CD4-positive, alpha-beta T cell treated with Interleukin-4 for 4 hours (primary cell): ENCODE measurements at places on chromosomes 7 and 10.

GRCh38 chr10:119784340-119785067 is 58.7 kb downstream of the INPP5F start:
- DNase-seq: peak; percentile 10

DNA sequence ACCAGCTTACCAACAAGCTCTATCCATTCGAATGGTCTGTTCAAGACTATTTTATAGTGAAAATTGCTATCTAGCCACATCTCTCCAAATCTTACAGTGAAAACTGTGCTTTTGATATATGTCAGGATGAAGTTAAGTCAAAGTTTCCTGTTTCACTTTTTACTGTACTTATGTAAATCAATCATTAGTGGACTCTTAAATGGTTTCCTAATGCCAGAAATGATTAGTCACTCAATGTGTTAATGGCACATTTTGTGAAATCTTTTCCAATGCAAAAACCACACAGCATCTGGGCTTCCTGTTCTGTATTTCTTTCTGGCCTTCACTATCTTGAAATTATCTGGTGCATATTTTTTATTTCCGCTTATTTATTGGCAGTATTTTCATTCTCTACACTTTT is 87.3 kb upstream of the STEAP1B start:
- no peak for DNase-seq

DNA sequence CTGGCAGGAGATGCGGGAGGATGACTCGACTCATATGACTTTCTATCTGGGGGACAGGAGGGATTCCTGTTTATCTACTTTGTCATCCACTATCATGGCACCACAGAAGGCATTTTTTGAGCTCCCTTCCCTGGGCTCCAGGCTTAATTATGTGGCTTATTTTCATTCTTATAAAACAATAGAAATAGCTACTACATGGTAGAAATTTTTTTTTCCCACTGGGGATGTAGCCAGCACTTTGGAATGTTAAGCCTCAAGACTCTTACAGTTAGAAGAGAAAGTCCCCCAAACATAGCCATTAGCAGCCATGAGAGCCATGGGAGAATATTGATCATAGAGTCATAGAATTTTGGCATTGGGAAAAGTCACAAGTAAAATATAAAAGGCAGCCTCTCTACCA is 14.6 kb upstream of the FAM180A start:
- DNase-seq: no peak

GRCh38 chr7:112798274-112799159 is 8.3 kb upstream of the TMEM168 start:
- no peak for DNase-seq

DNA sequence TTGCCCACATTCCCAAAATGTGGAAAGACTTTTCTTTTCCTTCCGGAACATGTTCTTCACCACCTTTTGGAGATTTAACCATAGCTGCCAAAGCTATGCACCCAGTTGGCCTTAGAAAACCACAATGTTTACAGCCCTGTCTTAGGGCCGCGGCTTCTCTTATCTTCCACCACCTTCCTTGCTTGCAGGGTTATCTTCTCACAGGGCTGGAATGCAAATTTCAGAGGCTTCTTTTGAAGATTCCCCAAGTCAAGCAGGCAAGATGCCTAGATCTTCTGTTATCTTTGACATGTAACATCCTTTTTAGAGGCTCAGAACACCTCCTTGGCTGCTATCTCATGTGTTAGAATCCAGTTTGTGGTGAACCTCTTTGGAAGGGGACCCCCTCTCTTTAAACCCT is 11.1 kb downstream of the KCTD7 start:
- no peak for DNase-seq

DNA sequence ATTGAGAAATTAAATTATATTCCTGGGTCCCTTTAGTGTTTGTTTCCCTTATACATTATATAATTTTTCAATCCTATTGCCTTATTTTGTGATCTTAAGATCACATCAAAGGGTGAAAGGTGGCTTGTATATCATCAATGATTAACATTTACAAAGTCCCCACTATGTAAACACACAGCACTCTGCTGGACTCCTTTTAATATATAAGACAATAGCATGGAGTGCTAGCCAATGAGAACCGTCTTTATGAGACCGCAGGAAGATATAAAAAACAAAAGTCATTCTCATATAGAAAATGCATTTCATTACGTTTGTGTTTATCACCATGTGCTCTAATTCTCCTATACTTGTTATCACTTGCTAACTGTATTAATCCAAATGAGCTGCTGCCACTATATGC is 108.5 kb downstream of the HOXA1 start:
- no peak for DNase-seq

DNA sequence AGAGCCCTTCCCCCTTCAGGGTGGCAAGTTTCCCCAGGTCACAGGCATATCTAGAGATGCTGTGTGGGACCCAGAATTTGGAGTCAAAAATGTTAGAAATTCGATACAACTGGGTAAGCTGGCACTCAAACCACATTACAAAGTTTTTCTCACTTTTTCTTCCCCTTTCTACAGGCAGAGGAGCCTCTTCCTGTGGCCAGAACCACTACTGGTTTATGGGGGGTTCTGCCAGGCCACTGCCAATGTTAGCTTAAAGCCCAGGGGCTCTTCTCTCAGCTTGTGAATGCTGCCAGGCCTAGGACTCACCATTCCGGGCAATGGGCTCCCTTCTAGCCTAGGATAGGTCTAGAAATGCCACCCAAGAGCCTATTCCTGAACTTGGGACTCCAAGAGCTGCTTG is 617.9 kb upstream of the PHF14 start:
- no peak for DNase-seq

GRCh38 chr7:69676247-69676646 is 78.0 kb downstream of the AUTS2 start:
- DNase-seq: no peak

DNA sequence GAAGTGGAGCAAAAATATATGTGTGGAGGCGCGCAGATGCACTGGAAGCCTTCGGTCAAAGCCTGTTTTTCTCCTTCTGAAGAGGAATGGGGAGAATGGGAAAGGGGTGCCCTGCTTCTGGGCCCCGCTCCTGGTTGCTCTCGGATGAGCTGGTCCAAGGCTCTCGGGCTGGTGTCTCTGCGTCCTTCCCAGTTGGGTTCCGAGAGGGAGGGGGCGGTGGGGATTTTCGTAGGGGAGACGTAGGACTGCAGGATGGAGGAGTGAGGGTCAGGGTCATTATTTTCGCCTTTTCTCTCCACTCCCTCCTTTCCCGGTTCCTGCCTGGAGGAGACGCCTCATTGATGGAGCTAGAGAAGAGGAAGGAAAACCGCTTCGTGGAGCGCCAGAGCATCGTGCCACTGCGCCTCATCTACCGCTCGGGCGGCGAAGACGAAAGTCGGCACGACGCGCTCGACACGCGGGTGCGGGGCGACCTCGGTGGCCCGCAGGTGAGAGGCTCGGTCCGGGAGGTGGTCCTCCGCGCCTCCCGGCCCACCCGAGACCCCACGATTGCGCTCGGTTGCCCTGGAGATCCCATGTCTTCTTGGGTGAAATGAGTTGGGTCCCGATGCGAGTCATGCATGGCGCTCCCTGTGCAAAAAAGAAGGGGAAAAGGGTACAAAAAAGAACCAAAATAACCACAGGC is 790 bp downstream of the ADAM22 start:
- no peak for DNase-seq

- DNase-seq: no peak
These were observed 141.4 kb downstream of the GRID1 start for GRCh38 chr10:86225103-86225782.

DNA sequence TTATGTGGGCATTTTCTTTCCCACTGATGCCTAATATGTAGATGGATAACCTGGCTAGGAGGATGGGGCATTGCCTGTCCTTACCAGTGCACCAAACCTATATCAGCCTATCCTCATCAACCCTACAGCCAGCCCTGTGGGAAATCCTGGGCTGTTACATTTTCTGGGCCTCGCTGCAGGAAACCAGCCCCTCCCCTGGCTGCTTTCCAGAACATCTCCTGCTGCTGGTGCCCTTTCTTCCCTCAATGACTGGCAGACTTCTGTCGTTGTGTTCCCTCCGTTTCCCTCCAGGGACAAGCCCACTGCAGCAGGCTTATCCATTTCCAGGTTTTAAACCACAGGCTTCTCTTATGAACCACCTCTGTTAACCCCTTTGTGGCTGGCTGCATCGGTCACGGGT is 486.1 kb upstream of the COBL start:
- no peak for DNase-seq
